Activated CD4-positive, alpha-beta T cell treated with anti-CD3 and anti-CD28 coated beads, Interleukin-2, amount 10 ng/mL, durations not matched to agents 7 days and 5 days (primary cell): ENCODE measurements at places on chromosomes 1 and 21.

GRCh38 chr1:107549152-107549810 lies 408.4 kb downstream of the NTNG1 start:
- no peak for DNase-seq

DNA sequence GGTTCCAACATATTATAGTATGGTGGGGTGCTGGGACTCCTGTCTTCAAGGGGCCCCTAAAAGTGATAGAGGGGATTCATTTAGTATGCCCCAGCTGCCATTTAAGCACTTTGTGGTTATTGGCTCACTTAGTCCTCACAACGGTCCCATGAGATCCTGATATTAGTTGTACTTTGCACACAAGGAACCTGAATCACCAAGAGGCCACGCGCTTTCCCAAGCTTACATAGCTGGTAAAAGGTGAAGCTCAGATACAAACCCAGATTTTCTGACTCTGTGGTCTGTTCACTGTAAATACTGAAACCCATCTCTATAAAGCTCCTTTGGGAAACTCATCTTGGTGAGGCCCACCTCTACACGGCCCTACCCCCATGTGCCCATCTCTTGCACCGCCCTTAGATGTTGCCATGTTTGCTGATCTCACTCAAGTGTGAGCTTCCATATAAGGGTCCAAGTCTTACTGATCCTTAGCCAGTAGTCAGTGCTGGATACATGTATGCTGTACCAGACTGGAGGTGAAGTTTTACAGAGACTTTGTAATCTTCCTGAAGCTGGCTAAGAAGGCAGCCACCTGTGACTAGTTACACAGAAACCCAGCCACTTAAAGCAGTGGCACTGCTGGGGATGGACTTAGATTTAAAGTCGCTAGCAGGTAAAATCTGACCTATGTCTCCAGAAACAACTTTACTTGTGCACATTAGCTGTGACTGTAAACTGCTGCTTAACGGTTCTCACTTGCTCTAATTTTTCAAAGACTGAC lies 124.4 kb upstream of the HOOK1 start:
- DNase-seq, result no peak

- no peak for DNase-seq
Observed at GRCh38 chr1:74683656-74684055, 10.1 kb upstream of the ERICH3 start.

GRCh38 chr1:206470692-206471414 lies 577 bp downstream of the IKBKE start:
- DNase-seq, result peak; percentile 70

- no peak for DNase-seq
Observed at GRCh38 chr1:53409695-53410094, 49.5 kb upstream of the DMRTB1 start.

GRCh38 chr1:29338908-29339575 lies 102.7 kb downstream of the PTPRU start:
- DNase-seq, result no peak
